MM.1S (cell line): ENCODE measurements at places on chromosomes 3 and 15.

GRCh38 chr3:13115576-13115910 lies 42.3 kb upstream of the IQSEC1 start:
- DNase-seq, result no peak

- peak; percentile 23 for DNase-seq
These were observed 2.3 kb downstream of the SETD5 start for GRCh38 chr3:9399746-9400145.

- no peak for DNase-seq
These were observed 210.6 kb downstream of the ATP8B4 start for GRCh38 chr15:49908236-49908932.

DNA sequence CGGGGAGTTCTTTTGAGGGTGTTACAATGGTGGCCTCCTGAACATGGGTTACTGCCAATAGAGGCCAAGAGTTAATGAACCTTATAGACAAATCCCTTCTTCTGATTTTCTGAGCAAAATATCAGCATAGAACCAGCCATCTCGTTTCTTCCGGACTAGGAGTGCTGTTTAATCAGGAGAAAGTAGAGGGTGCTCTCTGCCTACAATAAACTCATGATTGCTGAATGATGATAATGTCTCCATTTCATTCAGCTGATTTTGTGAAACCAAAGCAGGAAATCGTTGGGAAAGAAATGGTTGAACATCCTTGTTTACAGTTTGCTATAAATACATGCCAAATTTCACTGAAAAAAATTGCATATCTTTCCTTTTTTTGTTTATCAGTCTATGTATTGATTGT lies 142.8 kb upstream of the PLSCR5 start:
- no peak for DNase-seq

DNA sequence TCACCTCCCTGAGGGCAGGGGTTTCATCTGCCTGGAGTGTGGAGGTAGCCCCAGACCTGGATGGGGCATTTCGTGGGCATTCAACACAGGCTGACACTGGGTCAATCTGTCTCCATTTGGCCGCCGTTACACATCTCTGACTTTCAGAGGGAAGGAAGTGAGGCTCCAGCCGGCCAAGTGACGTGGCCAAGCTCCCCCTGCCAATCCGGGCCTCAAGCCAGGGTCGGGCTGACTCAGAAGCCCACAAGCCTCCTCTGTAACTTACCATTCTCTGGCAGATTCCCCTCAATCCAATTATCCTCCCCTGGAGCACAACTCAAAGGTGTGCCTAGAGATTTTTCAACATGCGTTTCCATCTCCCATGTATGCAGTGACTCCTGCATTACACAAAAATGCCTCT lies 227.6 kb downstream of the KLF13 start:
- DNase-seq, result no peak

GRCh38 chr3:10457560-10457959 lies 47.8 kb downstream of the ATP2B2 start:
- DNase-seq, result no peak

DNA sequence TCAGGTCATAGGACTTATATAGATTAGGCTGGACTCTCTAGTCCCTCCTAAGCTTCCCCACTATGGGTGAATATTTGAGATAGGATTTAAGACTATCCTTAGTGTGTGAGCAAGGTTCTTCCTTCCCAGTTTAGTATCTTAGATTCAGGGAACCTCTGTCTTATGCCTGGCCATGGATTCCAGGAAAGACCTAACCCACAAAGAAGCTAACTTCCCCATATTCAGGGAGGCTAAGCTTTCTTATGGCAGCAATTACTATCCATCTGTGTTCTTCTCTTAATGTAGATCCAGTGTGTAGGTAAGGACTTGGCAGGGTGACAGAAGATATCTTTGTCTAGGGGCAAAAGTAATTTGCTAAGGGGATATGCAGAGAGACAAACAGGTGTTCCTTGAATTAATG lies 25.5 kb upstream of the PIK3R4 start:
- DNase-seq, result no peak

DNA sequence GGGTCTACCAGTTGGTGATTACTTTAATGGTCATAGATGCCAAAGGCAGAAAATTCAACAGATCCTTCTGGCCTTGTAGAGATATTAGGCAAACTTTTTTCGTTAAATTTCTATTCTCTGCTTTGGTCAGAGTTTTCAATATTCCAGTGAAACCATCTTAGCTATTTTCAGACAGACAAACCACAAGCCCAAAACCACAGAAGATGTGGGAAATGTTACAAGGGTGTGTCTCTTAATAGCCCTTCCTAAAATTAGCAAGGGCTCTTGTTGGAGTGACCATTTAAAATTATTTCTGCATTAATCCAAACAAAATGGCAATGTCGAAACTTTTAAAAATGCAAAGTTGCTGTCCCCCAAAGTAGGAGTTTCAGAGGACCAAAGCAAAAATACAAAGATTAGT lies 102.8 kb downstream of the ARRDC4 start:
- DNase-seq, result no peak

- DNase-seq, result no peak
These were observed 204.5 kb upstream of the UBE2E1 start for GRCh38 chr3:23601091-23601822.

- DNase-seq, result no peak
These were observed 202.3 kb upstream of the POU1F1 start for GRCh38 chr3:87478716-87479115.

- DNase-seq, result no peak
These were observed 524.4 kb upstream of the RGMA start for GRCh38 chr15:93613386-93613785.

- DNase-seq, result no peak
These were observed 37.1 kb upstream of the CCK start for GRCh38 chr3:42302924-42303634.

- no peak for DNase-seq
These were observed 104.5 kb upstream of the BFSP2 start for GRCh38 chr3:133295199-133295901.

DNA sequence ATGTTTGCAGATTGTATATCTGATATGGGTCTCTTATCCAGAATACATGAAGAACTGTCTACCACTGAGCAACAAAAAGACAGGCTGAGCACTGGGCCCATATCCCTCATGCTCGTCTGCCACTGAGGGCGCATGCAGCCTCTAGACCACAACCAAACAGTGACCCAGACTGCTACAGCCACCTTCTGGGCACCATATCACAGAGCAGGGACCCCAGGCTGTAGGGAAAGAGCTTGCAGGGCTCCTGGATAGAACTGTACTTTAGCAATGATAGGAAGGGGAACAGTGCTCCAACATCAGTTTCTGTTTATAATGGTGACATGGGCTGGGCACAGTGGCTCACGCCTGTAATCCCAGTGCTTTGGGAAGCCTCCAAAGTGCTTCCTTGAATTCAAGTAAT lies 40.2 kb upstream of the TMEM87A start:
- no peak for DNase-seq

- no peak for DNase-seq
These were observed 32.0 kb upstream of the MBNL1 start for GRCh38 chr3:152236716-152237115.

- no peak for DNase-seq
These were observed 20.2 kb downstream of the ADGRG7 start for GRCh38 chr3:100629421-100630127.

- no peak for DNase-seq
These were observed 35.6 kb upstream of the SLC6A1 start for GRCh38 chr3:10956986-10957385.

DNA sequence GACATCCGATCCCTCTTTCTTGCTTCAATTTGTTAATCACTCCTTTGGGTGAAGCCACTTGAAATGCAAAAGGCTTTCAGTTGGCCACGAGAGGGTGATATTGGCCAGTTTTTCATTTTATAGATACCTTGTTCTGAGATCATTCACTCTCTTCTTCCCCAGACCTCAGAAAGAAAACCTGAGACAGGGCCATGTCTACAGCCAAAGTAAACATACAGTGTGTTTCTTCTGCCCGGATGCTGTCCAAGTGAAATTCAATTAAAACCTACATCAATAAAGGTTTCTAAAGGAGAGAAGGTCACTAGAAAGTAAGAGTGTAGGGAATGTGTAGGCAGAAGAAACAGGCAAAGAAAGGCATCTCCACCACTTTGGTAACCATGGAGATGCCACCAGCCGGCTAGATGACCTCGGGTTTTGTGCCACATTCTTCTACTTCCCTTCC lies 39.5 kb upstream of the FMN1 start:
- peak; percentile 53 for DNase-seq

DNA sequence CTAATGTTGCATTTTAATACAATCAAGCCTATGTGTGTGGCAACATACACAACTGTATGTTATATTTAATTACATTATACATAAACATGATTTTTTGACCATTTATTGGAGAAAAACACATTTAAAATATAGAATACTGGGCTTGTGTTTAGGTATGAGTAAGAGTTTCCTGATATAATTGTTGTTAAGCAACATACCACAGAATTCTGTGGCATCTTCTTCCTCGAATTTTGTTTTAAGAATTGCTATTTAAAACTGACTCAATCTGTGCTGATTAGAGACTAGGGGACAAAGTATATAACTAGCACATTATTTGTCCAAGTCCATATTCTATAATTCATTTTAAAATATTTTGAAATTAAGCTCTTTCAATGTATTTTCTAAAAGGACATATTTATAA lies 376.8 kb upstream of the THBS1 start:
- DNase-seq, result no peak

DNA sequence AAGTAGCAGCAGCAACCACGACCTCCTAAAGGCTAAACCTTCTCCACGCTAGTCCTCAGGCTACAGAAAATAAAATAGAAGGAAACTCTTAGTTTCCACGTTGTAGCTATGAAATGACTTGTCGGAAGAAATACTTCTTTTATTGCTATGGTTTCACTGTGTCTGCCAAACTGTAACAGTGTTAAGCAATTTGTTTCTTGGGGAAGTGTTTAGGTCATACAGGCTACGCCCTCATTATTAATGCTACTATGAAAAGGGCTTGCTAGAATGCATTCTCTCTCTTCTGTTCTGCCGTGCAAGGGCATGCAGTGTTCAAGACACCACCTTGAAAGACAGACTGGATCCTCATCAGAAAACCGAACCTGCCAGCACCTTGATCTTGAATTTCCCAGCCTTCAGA lies 462.7 kb downstream of the PLOD2 start:
- DNase-seq, result no peak

DNA sequence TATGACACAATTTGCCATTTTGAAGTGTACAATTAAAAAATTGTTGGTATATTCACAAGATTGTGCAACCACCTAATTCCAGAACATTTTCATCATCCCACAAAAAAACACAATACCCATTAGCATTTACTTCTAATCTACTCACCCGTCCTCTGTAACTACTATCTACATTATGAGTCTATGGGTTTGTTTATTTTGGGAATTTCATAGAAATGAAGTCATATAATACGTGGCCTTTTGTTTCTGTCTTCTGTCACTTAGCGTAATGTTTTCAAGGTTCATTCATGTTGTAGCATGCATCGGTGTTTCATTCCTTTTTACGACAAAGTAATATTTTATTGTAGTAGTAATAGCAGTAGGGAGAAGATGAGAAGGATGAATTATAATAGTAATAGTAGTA lies 55.2 kb upstream of the CNTN6 start:
- DNase-seq, result no peak

DNA sequence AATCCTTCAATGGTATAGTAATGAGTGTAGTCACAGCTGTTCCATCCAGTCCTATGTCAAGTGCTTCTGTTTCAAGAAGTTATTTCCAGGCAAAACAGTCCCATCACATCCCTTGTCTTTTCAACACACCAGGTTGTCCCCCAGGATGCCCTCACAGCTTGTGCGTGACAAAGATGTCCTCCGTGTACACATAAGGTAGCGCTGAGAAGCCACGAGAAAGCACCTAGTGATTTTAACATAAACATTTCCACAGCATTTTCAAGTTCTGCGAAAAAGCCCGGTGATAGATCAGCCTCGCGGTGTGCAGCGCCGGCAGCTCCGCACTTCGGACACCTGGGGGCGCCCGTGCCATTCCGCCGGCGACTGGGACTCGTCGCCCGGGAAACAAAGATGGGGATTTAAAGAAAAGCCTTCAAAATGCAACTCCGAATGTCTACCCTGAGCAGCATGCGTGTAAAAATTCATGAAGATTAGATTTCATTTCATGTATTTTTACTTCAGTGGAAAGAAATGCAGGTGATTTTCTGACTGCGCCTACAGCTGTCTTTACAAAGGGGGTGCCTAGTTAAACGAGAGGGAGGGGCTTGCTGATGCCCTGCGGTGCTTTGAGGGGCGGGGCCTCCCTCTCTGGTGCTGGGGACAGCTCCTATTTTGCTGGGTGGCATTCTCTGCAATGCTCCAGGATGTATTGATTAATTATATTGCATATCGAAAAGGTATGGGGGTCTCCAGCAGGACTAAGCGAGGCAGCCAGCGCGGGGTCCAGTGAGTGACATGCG lies 49.9 kb downstream of the KY start:
- DNase-seq, result peak; percentile 66

- no peak for DNase-seq
These were observed 26.1 kb downstream of the PTH1R start for GRCh38 chr3:46903341-46904302.

DNA sequence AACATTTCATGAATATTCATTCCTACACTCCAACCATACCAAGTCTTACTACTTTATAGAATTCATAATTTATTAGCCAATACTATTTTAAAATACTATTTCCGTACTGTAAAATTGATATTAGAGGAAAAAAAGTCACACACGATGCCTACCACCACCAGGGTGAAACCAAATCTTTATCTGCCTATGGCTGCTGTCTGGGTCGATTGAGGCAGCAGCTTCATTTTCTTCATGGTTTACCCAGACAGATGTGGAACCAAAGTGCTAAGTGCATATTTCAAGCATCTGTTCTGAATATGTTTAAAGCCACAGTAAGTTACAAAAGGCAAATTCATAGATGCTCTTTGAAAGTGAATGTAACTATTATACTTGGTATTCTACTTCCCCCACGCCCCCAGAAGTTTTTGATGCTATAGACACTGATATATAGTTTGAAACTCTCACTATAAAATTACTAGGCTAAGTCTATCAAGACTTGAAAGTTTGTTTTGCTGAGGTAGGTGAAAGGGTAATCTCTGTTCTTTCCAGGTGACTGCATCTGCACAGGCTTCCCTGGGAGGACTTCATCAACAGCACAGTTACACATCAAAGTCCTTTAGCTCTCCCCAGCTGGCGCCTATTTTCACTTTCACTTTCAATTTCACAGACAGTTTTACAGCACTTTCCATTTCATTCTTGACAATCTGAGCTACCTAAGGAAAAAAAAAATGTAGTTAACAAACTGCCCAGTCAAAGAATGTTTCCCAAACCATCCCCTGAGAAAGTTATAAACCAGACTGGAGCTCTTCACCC lies 113.9 kb downstream of the POLQ start:
- DNase-seq, result peak; percentile 93

DNA sequence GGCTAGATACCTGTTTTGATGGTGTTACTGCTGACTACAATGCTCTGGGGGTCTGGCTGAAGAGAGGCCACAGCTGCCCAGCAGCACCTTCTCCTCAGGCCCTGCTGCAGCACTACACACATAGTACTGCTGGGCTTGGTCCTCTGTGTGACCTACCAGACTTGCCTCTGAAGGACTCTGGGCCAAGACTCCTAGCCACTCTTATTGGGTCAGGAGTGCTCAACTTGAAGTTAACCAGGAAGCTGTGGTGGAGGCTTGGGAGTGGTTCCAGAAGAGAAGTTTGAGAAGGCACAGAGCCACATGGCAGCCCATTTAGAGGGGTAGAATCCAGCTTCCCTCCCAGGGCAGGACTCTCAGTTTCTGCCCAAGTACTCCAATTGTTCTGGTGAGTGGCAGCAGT lies 16.6 kb downstream of the ELP6 start:
- DNase-seq, result no peak
